Activated CD4-positive, alpha-beta T cell treated with anti-CD3 and anti-CD28 coated beads, Interleukin-2, amount 50 U/mL, for 16 hours (primary cell): ENCODE measurements at places on chromosomes 6 and 20.

DNA sequence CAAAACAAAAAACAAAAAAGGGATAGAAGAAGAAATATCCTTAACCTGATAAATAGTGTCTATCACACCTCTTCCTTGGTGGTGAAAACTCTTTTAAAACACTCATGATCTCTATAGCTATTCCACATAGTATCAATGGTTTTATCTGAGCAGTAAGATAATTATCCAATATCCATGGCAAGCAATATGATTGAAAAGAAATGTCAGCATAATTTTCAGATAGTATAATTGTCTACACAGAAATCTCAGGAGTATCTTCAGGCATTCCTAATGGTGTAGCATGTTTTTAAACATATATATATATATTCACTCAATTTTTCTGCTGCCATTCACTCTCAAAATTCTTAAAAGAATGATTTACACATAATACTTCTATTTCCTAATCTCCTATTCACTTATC is 938.0 kb upstream of the SLC35B3 start:
- DNase-seq, result no peak

GRCh38 chr20:24747010-24747712 is 201.9 kb upstream of the CST7 start:
- DNase-seq, result no peak

GRCh38 chr6:55474382-55474781 is 104.6 kb downstream of the HMGCLL1 start:
- no peak for DNase-seq

DNA sequence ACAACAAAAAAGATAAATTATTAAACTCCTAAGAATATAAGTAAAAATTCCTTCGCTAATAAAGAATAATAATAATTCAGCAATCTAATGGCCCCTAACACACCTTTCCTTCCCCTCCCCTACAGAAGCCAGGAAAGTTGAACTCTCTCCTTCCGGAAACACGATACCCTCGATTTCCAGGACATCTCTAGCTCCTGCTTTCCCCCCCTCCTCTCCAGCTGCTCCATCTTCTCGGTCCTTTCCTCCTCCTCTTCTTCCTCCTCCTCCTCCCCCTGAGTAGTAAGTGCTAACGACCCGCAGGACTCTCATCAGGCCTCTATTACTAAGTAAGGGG is 603 bp downstream of the TASP1 start:
- DNase-seq, result peak; percentile 0

GRCh38 chr6:324729-325125 is 32.4 kb downstream of the DUSP22 start:
- DNase-seq, result no peak

GRCh38 chr20:22617160-22617559 is 32.8 kb upstream of the FOXA2 start:
- DNase-seq, result no peak
